ENCODE measurements at places on chromosomes 2 and 18.
A peak's percentile ranks its signal among the peaks of the same experiment; 100 is the strongest.

DNA sequence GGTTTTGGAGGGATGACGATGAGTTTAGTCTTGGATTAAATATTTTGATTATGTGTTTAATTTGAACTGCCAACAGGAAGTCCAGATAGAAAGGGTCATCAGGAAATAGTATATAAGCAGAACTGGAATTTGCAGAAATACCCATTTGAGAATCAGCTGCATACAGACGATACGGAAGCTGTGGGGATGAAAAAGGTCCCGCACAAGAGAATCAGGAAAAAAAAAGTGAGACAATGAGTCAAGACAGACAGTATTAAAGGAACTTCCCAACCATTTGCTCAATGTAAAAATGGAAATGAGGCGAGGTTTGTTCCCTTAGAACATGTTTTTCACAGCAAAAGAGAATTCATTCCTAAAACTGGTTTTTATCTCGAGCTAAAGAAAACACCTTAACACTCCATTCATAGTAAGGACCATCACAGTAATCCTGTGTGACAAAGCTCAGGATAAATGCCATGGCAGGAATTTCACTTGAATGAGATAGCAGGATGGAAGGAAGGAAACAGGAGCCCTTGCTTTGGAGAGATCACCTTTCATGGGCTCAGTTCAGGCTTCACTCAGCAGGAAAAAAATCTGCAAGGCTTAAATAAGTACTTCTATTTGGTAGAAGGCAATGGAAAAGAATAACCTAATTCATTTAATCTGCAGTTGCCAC lies 29.3 kb downstream of the BCL2 start:
- DNase-seq, result no peak

- no peak for DNase-seq
These were observed 177.5 kb downstream of the RBM43 start for GRCh38 chr2:151083856-151084795.

DNA sequence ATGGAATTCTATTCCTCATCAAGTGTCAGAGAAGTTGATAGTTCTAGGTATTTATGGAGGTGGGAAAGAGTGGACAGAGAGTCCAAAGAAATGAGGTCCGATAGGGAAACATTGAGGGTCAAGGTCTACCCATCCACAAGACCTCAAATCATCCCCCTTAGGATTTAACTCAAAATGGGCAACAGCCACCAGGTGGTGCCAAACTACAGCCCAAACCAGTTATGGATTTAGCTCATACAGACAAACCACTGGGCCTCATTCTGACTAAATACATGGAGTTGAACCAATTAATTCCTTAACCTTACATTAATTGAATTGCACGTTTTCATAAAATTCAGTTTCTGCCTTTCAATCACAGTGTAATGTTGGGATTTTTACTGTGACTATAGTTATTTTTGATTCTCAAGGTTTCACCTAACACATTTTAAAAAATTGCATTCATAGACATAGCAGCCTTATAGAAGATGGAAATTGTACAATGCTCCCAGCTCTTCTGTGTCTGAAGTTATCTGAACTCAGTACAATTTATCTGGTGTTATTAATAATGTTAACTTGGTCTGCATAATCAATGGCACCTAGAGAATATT lies 98.2 kb upstream of the HNMT start:
- no peak for DNase-seq

- DNase-seq, result no peak
These were observed 8.2 kb upstream of the FAM98A start for GRCh38 chr2:33607251-33607721.

- peak; percentile 21 for DNase-seq
These were observed 28.3 kb upstream of the NT5DC4 start for GRCh38 chr2:112692495-112692911.

- no peak for DNase-seq
These were observed 592 bp upstream of the CAD start for GRCh38 chr2:27216416-27217137.

DNA sequence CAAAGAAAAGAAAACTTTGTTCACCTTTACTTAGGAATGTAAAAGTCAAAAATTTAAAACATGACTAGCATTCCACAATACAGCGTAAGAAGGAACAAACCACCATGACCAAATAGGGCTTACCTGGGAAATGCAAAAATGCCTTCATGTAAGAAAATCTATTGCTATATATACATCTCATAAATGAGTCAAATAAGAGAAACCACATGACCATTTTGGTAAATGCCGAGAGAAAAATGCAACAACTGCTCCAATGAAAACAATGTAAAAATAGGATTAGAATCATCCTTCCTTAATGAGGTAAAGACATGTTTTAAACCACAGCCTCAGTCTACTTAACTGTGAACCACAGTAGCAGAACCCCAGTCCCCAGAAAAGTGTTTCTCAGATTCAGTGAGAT lies 49.4 kb downstream of the TGOLN2 start:
- DNase-seq, result no peak

- DNase-seq, result no peak
These were observed 4.4 kb downstream of the ACTR2 start for GRCh38 chr2:65231892-65232477.

- no peak for DNase-seq
These were observed 211.9 kb upstream of the SMIM21 start for GRCh38 chr18:75639472-75639831.

DNA sequence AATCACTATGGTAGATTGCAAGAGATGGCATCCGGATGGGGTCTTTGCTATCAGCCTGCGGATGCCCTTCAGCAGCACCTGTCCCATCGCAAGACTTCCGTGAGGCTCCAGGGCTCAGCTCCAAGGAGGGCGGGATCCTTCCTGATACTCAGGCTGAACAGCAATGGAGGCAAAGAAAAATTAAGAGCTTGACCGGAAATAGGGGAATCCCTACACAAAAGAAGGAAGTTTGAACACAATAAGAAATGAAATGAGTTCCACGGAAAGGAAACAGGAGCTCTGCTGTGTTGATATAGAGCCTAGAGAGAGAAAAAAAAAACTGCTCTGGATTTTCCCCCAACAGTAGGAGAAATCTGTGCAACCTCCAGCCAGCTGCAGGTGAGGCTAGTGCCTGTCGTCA lies 91.9 kb downstream of the ARL4C start:
- no peak for DNase-seq

DNA sequence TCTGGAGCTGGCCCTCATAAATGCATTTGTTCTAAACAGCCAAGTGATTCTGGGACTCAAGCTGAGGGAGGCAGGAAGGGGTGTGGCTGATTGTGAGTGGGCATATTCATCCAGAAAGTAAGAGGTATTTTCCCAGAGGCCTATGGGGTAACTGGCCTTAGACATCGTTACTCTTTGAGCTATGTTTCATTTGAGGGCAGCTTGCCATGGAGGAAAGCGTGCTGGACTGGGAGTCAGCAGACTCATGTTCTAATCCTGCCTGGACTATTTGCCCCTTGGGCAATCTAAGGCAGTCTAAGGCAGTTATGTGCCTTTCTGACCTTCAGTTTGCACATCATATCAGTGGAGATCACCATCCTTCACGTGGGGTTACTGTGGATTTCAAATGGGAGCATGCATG lies 93.5 kb upstream of the SLC14A2 start:
- no peak for DNase-seq

- no peak for DNase-seq
These were observed 120.7 kb downstream of the CTAGE1 start for GRCh38 chr18:22297008-22297407.

- DNase-seq, result no peak
These were observed 106.9 kb upstream of the GPC1 start for GRCh38 chr2:240328526-240328925.

DNA sequence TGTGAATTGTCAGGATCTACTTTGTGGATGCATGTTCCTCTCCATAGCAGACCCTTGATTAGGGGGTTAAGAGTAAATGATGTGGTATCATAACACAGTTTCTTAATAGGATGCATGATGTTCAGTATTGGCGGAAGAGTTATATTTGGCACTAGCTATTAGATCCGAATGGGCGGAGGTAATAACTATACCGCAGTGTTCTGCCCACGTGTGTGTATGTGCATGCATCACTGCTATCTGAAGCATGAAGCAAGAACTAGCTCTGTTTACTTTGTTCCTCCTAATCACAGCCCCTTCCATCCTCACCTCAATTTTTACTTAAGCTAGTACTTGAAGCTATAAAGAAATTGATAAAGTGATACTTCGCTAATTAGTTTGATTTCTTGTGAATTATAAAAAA lies 159.6 kb upstream of the NOSTRIN start:
- no peak for DNase-seq

- DNase-seq, result no peak
These were observed 50.1 kb upstream of the LPIN2 start for GRCh38 chr18:3062798-3063680.

- DNase-seq, result no peak
These were observed 204.0 kb downstream of the ZNF521 start for GRCh38 chr18:25147877-25148488.

DNA sequence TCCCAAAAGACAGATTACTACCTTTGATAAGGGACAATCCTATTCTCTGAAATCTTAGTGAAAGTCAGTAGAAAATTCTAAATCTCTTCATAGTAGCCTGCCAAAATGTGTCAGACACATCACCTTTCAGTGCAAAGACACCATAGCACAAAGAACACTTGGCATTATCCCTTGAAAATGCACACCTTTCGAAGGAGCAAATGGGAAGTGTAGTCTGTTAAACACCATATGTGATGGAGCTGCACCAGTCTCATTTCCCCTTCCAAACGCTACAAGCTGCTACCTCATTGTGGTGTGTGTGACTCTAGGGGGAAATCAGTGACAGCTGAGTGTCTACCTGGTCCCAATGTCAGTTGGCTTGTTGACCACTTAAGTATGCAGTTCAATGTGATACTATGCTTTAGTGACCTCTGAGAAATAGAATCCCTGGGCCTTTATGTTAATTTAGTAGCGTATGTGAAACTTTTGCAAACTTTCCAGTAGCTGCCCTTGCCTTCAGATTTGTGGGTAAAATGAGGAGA lies 551.7 kb downstream of the ARHGAP15 start:
- DNase-seq, result no peak

DNA sequence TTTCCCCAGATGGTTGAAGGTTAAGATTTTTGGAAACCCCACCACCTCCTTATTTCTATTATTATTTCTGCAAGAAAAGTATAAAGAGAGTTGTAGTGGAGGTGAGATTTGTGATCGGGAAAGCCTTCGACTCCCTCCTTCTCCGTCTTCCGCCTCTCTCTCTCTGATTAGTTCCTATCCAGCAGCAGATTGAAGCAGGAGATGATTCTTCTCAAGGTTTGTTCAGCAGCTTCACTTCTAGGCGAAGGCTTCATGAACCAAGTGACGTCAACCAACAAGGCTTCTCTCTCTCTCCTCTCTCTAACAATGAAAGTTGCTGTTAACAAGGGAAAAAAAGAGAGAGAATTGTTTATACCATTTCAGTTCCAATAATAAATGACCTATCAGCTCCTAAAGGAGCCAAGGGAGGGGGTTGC lies at the start of gene BAZ2B:
Gene BAZ2B (minus strand): TSS at position 263 of the 416 bp plus-strand sequence. CDS start 137,829 bp downstream, outside the sequence.
- no peak for DNase-seq

DNA sequence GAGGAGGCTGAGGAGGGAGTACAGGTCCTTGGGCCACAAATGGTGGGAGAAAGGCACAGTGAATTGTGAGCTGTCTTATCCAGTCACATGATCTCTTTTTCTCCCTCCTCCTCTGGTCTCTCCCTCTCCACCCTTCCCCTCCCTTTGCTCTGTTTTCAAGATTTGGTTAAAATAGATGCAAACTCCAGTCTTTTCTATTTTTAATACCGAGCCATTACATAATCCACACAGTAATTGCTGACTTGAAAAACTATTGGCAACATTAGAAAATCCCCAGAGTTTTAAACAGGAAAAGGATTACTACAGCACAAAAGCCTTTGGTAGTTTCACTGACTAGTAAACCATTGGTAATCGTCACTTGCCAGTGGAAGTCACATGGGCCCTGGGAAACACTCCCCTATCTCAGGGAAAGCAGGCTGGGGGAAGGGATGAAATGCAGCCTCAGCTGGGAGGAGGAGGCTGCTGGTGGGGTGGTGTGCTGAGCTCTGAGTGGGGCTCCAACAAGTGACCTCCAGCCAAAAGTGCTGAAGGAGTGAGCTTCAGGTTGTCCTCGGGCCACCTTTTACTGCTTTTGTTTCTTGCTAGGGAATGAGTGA lies 57.4 kb upstream of the PCBP1 start:
- DNase-seq, result no peak

DNA sequence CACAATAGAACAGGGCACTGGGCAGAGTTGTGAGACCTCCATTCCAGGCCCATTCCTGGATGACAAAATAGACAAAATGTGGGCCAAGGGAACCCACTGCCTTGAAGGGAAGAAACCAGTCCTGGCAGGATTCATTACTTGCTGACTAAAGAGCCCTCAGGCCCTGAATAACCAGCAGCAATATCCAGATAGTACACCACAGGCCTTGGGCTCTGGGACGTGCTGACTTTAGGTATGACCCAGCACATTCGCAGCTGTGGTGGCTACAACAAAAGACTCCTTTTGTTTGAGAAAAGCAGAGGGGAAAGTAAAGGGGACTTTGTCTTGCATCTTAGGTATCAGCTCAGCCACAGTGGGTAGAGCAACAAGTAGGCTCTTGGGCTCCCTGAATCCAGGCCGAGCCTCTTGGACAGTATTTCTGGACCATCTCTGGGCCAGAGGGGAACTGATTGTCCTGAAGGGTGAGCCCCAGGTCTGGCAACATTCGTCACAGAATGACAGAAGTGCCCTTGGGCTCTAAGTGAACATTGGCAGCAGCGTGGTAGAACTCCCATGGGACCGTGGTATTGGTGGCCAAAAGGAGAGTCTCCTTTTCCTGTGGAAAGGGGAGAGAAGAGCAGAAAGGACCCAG lies 89.9 kb upstream of the CD226 start:
- no peak for DNase-seq

DNA sequence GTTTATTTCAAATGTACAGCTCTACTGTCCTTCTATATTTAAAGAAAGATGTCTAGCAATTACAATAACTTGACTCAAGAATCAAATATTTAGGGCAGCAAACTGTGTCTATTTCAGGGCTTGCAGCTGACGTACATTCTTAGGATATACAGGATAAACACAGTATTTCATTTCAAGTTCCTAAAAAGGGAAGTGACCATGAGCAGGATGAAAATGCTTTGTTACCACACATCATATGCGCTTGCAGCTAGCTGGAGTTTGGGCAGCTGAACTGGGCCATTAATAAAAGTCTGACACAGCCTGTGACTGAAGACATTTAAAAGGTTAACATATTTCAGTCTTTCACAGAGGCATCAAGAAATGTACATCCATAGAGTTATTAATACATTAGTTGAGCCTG lies 264.6 kb upstream of the TRIB2 start:
- no peak for DNase-seq

GRCh38 chr2:38935568-38936172 lies 46.0 kb downstream of the ARHGEF33 start:
- DNase-seq, result no peak

DNA sequence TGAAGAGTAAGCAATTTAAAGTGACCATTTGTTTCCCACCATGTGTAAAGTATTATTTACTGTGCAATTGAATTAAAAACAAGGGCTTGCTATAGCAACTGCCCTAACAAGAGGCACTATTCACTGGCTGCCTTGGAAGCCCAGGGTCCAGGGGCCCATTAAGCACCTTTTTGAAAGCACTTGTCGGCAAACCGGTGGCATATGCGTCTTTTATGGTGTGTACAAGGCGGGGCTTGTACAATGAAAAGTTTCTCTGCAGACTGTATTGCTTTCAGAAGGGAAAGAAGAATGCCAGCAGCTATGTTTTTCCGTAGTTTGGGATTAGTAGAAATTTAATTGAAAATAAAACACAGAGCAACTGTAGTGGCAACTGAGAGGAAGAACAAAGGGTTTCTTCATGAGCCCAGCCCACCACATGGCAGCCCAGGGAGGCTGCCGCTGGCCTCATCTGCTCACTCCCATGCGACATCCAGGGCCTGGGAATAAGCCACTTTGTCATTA lies 279.5 kb upstream of the PARD3B start:
- DNase-seq, result no peak

All from stimulated activated CD8-positive, alpha-beta memory T cell treated with anti-CD3 and anti-CD28 coated beads, Interleukin-12 subunit alpha, Interleukin-12 subunit beta, amount 100 ng/mL, for 4 hours (primary cell).